ENCODE measurements at places on chromosomes 12 and 14.

DNA sequence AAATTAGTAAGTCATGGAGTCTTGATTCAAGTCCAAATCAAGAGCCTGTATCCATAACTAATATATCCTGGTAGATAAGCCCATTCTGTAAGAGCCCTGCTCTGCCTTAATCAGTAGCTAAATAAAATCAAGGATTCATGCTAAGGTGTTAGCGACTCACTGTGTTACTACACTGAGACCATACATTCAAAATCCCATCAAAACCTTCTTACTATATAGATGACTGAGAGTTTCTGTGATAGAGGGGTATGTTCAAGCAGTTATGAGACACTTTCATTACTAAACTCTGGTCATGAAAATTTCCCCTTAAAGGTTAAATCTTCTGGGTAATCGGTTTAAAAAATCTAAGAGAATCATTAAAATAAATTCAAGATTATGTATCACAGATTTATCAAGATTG is 78.5 kb downstream of the MDGA2 start:
- no peak for DNase-seq

DNA sequence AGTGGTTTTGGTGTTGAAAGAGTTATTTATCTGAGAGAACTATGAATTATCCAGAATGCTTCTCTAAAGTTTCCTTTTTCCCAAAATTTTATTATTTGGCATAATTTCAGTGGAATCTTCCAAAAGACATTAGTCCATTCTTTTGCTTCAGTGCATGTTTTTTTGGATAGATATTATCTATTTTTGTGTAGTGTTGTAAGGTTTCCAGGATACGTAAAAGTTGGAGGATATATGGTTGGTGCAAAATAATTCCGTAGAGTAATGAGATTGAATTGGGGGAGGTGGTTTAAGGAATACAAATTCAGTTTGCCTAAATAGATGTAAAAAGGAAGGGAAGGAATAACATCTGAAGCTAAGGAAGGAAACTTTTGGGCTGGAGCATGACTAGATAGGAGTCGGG is 186.6 kb downstream of the RGS6 start:
- DNase-seq: no peak

DNA sequence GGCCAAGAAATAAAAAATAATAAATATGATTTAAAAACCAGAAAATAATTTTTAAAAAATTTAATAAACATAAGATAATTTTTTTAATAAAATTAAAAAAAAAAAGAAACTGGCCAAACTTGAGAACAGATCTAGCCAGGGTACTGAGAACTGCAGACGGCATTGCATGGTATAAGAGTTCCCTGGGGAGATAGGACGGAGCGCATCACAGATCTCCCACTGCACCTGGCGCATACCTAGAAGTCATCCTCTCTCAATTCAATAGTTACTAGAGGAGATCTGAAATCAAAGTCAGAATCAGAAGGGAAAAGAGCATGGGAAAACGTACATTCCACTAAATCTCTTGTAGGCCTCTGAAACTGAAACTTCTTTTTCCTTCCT is 58.9 kb upstream of the BCL2L14 start:
- no peak for DNase-seq

GRCh38 chr12:48175613-48176416 is 7.6 kb upstream of the CCDC184 start:
- no peak for DNase-seq

GRCh38 chr12:58873496-58873895 is 46.8 kb downstream of the LRIG3 start:
- no peak for DNase-seq

- DNase-seq: no peak
These were observed 289.3 kb downstream of the DUSP6 start for GRCh38 chr12:89062996-89063395.

GRCh38 chr12:109840305-109841074 is 7.3 kb upstream of the TRPV4 start:
- DNase-seq: no peak

DNA sequence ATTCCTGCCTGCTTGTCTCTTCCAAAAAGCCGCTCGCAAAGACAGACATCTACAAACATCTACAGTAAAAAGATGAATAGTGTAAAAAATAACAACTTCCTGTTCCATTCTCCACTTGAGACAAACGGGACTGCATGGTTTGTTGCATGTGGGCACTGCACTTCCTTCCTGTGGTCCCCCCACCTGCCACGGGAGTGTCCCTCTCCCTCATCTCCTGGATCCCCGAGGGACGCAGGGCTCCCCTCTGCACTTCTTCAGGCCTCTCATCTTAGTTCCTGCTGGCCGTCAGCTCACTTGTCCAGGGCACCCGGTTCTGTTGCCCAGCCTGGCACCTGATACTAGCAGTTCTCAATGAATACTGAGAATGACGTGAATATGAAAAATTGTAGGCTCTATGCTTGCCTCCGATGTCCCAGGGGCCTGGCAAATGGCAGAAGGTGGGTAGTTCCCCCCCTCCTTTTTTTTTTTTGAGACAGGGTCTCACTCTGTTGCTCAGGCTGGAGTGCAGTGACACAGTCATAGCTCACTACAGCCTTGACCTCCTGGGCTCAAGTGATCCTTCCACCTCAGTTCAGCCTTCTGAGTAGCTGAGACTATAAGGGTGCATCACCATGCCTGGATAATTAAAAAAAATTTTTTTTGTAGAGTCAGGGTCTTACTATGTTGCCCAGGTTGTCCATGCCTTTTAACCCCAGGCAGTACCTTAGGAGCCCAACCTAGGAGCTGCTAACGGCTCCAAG is 3.5 kb upstream of the KLC1 start:
- no peak for DNase-seq

GRCh38 chr14:91338379-91338778 is 79.2 kb downstream of the CCDC88C start:
- DNase-seq: no peak

DNA sequence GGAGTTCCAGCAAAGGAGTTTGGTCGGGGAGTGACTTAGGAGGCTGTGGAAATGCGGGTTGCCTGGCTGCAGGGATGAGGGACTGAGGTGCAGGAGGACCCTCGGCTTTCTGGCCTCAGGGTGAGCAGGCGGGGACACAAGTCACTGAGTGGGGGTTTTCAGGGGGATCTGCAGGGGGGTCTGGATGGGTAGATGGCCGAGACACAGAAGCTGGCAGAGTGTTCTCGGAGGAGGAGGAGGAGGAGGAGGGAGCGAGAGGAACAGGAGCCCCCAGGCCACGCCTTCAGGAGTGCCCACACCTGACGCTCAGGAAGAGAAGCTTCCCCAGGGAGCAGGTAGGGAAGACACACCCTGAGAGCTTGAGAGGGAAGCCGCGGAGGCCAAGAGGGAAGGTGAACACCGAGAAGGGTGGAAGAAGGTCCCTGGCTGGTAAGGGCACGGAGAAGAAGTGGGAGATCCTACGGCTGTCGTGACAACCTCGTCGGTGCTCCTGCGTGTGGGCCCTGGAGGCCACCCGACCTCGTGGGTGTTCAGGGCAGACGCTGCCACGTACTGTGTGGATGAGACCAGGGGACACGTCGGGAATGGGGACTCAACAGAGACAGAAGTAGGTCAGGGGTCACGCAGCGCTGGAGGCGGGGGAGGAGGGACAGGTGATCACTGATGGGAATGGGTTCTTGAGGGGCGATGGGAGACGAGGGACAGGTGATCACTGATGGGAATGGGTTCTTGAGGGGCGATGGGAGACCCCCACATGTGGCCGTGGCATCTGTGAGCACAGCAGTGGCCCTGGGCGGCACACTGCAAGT is 109.4 kb downstream of the PIWIL1 start:
- DNase-seq: no peak

GRCh38 chr12:116964054-116965050 is 53.6 kb downstream of the FBXW8 start:
- peak; percentile 43 for DNase-seq
